SJSA1 (cell line): ENCODE measurements at places on chromosomes 4 and X. TPM values are rescaled to one million over a fixed set of nuclear protein-coding genes. Genes with fewer than 3 reads are reported as not detected.

DNA sequence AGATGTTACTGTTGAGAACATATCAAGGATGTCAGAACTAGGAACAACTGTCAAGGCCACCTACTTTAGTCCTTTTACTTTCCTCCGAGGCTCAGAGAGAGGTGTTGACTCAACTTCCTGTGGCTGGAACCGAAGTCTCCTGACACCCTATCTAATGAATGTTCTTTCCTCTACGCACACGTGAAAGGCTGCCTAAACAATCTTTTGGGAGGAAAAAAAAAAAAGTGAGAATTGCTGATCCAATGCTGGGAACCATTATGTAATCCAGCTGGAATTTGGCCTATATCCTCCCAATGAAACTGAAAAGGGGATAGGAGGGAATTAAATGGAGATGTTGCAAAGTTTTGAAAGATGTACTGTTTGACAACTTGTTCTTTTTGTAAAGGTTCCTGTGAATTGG, 8.3 kb upstream of the MAP7D3 start:
- DNase-seq, result no peak

DNA sequence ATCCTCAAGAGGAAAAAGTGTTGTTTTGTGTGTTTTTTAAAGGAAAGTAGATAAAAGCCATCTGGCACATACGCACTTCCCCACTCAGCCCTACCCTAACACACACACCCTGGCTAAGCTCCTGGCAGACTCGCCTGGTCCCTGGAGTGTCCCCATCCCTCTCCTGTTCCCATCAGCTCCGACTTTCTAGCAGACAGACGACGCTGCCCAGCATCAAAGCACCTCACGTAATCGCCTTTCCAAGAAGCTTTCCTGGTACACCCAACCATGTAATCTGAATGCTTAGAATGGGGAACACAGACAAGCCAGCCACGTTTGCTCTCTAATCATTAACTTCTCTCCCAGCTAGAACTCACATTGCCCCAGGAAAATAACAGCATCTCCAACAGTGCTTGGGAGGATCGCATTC, 116.2 kb downstream of the AFAP1 start:
- no peak for DNase-seq

- no peak for DNase-seq
These were observed 59.7 kb downstream of the MAB21L2 start for GRCh38 chr4:150641612-150642011.

GRCh38 chr4:120843849-120844527, 78.5 kb downstream of the PRDM5 start:
- no peak for DNase-seq

PABPC1L2B gene
- total RNA-seq, result not detected in 2 replicates

- DNase-seq, result peak; percentile 6
These were observed 298.1 kb downstream of the INPP4B start for GRCh38 chr4:142547974-142548373.

DNA sequence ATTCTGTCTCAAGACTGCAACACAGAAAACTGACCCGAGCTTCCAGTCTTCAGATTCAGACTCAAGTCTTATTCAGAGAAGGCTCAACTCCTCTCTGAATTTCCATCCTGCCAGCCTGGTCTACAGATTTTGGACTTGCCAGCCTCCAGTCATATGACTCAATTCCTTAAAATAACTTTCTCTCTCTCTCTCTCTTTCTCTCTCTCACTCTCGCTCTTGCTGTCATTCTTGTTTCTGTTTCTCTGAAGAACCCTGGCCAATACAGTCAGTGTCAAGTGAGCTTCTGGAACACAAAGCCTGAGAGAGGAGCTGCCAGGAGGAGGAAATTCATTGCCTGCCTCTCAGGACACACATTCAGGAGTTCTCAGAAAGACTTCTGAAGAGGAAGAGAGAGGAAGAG, 154.9 kb downstream of the PARM1 start:
- DNase-seq, result no peak

DNA sequence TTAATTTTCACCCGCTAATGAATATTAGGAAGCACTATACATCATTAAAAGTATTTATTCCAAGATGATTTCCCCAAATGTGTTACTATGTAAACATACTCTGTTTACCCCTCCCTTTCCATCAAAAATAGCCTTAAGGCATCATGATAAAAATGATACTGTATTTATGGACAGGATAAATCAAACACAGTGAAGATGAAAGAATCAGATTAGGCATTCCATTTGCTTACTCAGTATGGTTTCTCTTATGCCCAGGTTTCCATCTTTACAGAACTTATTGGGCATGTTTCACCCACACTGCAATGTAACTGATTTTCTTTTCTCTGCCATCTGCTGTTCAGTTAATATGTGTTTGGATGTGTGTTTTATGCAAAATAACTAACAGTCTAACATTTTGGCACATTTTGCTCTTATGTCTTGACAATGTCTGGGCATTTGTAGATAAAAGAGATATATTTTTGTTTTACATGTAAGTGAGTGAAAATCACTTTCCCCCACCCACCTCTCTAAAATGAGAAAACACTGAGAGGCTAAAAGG, 445.2 kb downstream of the RPA4 start:
- DNase-seq, result no peak

DNA sequence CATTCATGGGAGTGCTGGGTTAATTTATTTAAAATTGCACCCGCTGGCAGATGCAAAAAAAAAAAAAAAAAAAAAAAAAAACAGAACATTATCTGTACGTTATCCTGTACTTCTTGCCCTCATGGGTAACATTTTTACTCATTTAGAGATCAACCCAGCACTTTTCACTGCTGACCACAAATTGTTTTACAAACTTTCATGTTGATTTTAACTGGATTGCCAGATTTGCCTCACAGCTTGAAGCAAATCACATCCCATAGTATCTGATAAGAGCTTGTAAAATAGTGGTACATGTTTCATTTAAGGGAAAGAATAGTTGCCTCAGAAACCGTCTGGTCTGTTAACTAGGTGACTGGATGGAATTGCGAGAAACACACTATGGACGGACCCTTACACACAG, 640.8 kb downstream of the TRIML1 start:
- no peak for DNase-seq
